ENCODE measurements at places on chromosomes 3 and 15.

GRCh38 chr3:194661374-194661773 is 10.6 kb downstream of the LSG1 start:
- DNase-seq = no peak

DNA sequence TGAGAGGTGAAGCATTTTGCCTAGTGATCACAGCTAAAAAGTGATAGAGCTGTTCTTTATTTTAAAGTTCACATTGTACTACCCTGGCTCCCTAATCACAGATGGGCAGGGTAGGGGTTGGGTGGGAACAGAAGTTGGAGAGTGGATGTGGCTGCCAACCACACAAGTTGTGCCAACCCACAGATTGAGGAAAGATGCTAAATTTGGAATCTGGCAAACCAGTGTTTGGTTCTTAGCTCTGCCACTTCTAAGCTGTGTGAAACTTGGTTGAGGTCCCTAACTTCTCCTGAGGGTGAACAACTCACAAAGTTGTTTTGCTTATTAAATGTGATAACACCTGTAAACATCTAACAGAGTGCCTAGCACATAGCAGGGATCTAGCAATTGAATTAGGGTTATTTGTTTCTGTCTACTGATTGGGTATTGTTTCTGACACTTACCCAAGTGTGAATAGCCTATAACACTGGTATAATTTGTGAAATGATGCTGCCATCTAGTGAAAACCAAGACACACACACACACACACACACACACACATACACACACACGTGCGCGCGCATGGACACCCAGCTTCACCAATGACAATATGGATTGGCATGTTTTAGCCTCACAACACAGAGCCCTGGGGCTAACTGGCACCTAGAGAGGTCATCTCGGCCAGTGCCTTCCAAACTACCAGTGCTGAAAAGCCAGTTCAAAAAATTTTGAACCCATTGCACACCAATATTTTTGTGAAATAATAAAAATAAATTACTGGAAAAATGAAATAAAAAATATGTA is 25.3 kb downstream of the ADGRG7 start:
- peak; percentile 19 for DNase-seq

- no peak for DNase-seq
Observed at GRCh38 chr15:59352189-59352588, 20.5 kb downstream of the MYO1E start.

- DNase-seq = no peak
Observed at GRCh38 chr3:108669208-108669607, 79.7 kb downstream of the DZIP3 start.

GRCh38 chr3:99781761-99782160 is 35.9 kb upstream of the CMSS1 start:
- no peak for DNase-seq

GRCh38 chr3:66729687-66730393 is 229.0 kb upstream of the LRIG1 start:
- no peak for DNase-seq

- DNase-seq = peak; percentile 7
Observed at GRCh38 chr3:52532838-52533622, 627 bp downstream of the NT5DC2 start.

GRCh38 chr3:72258361-72259141 is 473.6 kb upstream of the PROK2 start:
- no peak for DNase-seq

GRCh38 chr3:185216607-185216958 is 37.3 kb downstream of the EHHADH start:
- no peak for DNase-seq

DNA sequence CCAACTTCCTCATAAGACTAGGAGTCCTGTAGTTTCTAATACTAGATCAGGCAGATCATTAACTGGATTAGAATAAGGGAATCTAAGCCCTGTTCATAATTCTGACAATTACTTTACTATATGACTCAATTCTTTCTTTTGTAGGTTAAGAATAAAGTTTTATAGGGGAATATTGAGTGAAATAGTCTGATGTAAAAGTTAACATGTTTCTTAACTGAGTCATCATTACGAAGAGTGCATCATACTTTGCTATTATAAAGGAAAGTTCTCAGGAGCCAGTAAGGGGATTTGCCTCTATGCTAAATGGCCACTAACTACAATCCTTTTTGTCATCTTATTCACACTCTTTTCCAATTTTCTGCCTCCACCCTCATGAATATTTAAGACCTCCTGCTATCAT is 63.1 kb downstream of the POLQ start:
- peak; percentile 31 for DNase-seq

DNA sequence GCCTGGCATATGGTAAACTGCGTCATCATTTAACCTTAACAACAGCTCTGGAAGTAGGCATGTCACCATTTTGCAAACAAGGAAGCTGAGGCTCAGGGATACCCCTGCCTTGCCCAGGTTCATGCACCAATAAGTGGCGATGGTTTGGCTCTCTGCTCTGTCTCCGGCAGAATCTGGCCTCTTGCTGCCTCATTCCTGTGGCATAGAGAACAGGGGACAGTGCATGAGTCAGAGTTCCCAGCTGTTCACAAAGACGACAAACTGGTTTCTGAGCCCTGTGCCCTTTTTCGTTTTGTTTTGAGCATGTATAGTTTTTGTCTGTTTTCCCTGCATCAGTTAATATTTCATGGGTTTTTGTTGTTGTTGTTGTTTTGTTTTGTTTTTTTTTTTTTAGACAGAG is 236.8 kb downstream of the OPA1 start:
- peak; percentile 67 for DNase-seq

All from Caki2 (cell line).